ENCODE measurements at places on chromosomes 13 and 19. TPM values are rescaled to one million over a fixed set of nuclear protein-coding genes. Genes with fewer than 3 reads are reported as not detected.

Gene MYO9B
- polyA plus RNA-seq: 40.1 TPM

Gene EID2B
- 2.3 TPM for polyA plus RNA-seq

Gene SSC5D
- 13.3 TPM for polyA plus RNA-seq

Gene ATXN8OS
- polyA plus RNA-seq: 0.46 TPM

Gene LGALS14
- not detected for polyA plus RNA-seq

Gene ZNF546
- polyA plus RNA-seq: 4.4 TPM

Gene NLRP7
- polyA plus RNA-seq: not detected

Gene SIGLEC11
- 0.93 TPM for polyA plus RNA-seq

Gene HSH2D
- 0.40 TPM for polyA plus RNA-seq

Gene PTPRH
- 0.27 TPM for polyA plus RNA-seq

Gene FLT3
- polyA plus RNA-seq: 0.32 TPM

Gene ZNF569
- 8.4 TPM for polyA plus RNA-seq

Gene TNFAIP8L1
- polyA plus RNA-seq: 13.1 TPM

Gene SRRM5
- polyA plus RNA-seq: 0.52 TPM

Gene ATP5F1D
- polyA plus RNA-seq: 183 TPM

Gene EPN1
- 103 TPM for polyA plus RNA-seq

Gene TSC22D1
- polyA plus RNA-seq: 76.1 TPM

Gene MED16
- 49.8 TPM for polyA plus RNA-seq

Gene CYP2F1
- not detected for polyA plus RNA-seq
